ENCODE measurements at places on chromosomes 4 and X. TPM values are rescaled to one million over a fixed set of nuclear protein-coding genes. Genes with fewer than 3 reads are reported as not detected.

REPS2 gene
- total RNA-seq = 0.35 TPM

STS gene
- total RNA-seq = 1.1 TPM

FOXP3 gene
- 16.1 TPM for total RNA-seq

IGFBP7 gene
- total RNA-seq = 0.22 TPM

NKX3-2 gene
- not detected for total RNA-seq

ANOS1 gene
- 0.05 TPM for total RNA-seq

Data from T-helper 17 cell (primary cell).